Left colon (tissue), 2 donors: ENCODE measurements at places on chromosomes 4 and X.

DNA sequence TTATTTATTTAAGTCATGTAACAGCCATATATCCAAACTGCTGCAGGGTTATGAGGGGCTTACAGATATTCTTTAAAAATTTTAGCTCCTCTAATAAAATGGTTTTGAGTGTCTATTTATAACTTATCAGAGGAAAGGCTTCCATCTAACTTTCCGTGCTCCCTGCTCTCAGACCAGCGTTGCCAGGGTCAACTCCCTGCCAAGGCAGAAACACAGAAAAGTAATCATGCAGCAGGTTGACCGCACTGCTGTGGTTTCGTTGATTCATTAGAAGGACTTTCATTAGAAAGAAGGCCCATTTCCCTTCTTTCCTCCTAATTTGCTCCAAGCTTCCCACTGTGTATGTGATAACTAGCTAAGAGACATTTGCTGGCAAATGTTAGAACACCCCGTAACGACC lies 33.9 kb downstream of the BCLAF3 start:
- DNase-seq = no peak

DNA sequence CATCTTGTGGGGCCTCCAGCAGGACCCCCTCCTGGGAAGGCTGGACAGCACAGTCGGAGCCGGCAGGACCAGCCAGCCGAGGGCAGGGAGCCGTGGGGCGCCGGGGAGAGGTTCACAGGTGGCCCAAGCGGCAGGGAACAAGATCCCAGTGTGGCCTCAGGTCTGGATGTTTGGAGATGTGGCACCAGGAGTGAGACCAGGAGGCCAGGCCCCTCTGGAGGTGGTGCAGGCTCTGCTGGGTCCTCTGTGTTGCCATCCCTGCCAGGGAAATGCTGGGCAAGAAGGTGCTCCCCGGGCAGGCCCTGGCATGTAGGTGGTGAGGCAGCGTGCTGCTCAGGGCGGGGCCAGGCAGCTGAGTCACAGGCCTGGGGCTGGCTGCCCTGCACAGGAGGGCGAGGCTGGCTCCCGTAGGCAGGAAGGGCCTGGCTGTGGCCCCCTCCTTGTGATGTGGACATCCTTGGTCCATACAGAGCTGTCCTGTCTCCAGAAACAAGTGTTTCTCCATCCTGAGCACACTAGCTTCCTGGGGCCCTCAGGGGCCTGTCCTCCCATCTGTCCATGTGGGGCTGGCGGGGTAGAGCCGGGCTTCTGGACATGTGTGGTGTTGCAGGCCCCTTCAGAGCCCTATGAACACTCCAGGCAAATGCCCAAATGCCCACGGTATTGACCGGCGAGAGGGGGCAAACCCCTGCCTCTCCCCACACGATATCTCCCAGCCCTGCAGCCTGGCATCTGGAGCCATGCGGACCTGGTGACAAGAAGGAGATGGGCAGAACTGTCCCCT lies 4.8 kb upstream of the HGFAC start:
- peak; percentile 66 for DNase-seq

- DNase-seq = no peak
Observed at GRCh38 chr4:22650771-22651170, 42.0 kb upstream of the GBA3 start.

DNA sequence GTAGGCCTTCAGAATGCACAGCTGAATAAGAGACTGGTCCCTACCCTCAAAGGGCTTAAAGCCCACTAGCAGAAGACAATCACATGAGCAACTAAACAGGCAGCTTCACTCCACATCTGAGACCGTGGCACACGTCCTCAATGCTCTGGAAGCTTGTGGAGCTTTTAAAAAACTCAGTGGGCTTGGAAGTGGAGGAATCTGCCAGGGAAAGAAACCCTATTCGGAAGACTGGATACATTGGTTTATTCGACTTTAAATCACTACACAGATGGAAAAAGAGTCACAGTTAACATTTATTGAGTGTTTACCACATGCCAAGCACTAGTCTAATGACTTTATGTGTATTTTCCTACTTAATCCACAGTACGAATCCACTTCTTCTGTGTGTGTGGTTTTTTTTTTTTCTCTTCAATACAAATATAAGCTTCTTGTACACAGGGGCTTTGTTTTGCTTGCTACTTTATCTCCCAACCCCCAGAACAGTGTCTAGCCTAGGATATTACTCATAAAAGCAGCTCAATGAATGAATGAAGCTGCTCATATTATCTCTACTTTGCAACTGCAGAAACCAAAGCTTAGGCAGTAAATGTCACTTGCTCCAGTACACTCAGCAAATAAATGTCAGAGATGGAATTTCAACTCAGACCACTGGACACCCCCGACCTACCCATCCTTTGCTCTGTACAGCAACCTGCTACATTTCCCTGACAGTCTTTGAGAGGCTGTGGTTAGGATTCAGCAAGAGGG lies 137.7 kb downstream of the LDB2 start:
- no peak for DNase-seq

GRCh38 chr4:7694324-7694723 lies 245.3 kb downstream of the AFAP1 start:
- DNase-seq = no peak

DNA sequence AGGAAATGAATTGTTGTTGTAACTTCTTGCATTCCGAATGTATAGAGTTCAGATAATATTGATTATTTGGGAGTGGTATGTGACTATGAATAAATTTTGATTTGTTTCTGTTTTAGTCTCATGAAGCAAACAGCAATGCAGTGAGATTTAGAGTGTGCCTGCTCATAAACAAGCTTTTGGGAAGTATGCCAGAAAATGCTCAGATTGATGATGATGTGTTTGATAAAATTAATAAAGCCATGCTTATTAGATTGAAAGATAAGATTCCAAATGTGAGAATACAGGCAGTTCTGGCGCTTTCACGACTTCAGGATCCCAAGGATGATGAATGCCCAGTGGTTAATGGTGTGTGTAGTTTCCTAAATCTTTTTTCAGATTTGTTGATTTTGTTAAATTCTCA lies 2.0 kb downstream of the NCAPG start:
- DNase-seq = no peak

DNA sequence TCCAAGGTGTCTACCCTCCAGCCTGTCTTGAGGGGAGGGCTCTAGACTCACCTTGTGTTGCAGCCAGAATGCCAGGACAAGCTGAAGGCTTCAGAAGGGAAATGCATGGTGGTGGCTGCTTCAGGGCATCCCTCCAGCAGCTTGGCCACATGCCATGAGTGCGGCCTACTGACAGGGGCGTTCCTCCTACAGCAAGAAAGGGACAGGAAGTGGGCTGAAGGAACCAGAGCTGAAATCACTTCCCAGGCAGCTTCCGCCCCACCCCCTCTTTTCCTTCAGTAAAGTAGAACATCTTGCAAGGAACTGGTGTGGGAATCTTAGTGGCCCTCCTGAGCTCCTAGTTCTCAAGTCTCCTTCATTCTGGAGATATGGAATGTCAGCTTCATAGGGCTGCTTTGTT lies 167.5 kb upstream of the DGKK start:
- no peak for DNase-seq

- no peak for DNase-seq
Observed at GRCh38 chr4:77036206-77036605, 39.6 kb downstream of the CCNI start.

DNA sequence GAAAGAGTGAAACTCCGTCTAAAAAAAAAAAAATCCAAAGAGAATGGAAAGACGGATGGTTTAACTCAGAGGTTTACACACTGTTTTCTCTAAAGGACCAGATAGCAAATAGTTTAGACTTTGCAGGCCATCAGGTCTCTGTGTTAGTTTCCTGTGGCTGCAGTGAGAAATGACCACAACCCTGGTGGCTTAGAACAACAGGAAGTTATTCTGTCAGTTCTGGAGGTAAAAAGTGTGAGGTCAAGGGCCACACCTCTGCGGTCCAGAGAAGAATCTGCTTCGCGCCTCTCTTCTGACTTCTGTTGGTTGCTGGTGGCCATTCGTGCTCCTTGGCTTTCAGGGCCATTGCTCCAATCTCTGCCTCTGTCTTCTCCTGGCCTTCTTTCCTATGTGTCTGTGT lies 76.9 kb downstream of the TENM3 start:
- no peak for DNase-seq

- no peak for DNase-seq
Observed at GRCh38 chr4:78078101-78078500, 21.0 kb downstream of the FRAS1 start.

DNA sequence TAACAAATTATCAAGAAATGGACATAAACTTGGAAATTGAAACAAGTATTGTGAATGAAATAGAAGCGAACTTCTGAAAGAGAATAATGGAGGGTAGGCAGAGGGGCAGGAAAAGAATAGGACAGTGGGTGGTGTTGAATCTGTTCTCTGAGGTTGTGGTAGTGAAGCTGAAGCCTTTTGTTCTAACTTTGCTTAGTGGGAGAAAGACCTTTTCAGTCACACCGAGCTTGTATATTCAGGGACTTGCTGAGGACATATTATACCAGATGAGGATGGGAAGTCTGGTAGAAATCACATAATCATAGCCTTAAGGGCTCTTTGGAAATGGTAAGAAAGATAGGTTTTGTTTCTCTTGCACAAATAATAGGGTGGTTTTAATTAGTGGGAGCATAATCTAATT lies 115.4 kb upstream of the NDST4 start:
- no peak for DNase-seq

DNA sequence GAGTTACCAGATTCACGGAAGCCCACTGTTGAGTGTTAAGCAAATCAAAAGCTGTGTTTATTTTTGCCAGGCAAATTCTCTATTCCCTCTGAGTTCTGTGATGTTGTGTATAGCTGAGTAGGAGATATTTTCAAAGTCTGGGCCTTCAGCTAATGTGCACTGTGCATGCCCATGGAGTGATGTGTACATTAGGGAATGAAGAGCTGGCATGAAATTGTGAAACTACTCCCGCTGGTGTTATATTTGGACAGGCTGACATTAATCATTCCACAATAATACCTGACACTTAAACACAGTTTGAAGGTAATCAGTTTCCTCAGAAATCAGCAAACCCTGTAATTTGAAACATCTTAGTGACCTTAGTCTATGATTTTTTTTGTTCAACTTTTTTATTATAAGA lies 88.1 kb upstream of the MBNL3 start:
- DNase-seq = no peak

- DNase-seq = no peak
Observed at GRCh38 chrX:101370888-101371504, 15.0 kb downstream of the BTK start.
